Suppressor macrophage treated with lipopolysaccharide for 1 hour (primary cell): ENCODE measurements at places on chromosomes 2 and 18.

DNA sequence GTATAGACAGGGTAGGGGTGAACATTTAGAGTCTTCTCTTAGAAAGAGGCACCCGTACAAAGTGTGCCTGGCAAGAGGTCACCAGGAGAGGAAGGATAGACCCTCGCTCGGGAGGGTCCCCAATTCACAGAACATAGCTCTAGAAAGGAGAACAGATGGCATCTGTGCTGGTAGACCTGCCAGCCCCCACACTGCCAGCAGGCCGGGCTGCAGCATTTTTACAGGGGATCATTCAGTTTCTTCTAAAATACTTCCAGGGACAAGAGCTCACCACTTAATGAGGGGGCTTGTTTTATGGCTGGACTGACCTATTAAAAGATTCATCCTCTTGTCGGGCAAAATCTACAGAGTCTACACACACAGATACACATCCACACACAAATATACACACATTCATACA, 149.9 kb downstream of the SEPTIN10 start:
- DNase-seq: no peak

GRCh38 chr2:238277695-238278094, 10.7 kb downstream of the PER2 start:
- DNase-seq: no peak

DNA sequence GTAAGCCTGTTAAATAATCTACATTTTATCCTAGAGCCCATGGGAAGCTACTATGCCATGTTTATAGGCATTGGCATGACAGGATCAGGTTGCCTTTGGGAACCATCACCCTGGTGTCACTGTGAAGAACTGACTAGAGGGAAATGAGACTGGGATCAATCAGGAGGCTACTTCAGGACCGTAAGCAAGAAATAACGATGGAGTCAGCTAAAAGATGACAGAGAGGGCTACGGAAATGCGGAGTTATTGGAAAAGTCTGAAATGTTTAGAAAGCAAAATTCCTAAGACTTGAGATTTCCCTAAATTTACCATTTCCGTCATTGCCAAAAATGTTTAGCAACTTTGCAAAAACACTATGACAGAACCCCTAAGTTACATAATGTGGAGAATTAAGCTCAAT, 50.2 kb downstream of the TTC21B start:
- no peak for DNase-seq

- no peak for DNase-seq
Measured at GRCh38 chr18:74348581-74348980, 32.9 kb downstream of the C18orf63 start.

DNA sequence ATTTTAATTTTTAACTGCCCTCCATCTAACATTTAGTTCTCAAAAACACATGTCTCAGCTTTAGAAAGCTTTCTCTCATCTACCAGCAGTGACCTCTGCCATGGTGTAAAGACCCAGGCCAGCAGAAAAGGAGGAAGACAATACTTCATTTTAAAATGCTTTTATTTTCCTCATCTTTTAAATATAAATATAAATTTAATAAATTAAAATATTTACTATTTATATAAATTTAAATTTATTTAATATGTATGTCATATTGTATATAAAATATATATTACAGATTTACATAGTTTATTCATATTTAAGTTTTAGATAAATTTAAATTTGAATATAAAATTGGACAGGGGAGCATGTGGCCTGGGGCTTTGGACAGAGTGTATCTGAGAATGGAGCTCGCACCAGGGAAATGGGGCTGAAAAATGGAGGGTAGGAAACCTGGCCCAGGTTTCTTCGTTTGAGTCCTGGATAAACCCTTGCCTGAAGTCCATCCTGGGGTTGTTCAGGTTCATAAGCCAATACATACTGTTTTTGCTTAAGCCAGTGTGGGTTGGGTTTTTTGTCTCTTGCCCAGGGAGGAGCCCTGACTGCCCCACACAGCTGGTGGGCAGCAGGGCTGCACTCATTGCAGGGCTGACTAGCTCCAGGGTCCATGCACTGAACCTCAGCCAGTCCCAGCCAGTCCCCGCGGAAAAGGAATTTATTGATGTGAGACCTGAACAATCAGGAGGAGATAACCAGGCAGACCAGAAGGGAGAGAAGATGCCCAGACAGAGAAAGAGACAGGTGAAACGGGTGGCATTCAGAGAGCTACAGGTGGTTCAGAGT, 77.3 kb upstream of the LAPTM4A start:
- no peak for DNase-seq
